ENCODE measurements at places on chromosomes 4 and X. TPM values are rescaled to one million over a fixed set of nuclear protein-coding genes. Genes with fewer than 3 reads are reported as not detected.

DNA sequence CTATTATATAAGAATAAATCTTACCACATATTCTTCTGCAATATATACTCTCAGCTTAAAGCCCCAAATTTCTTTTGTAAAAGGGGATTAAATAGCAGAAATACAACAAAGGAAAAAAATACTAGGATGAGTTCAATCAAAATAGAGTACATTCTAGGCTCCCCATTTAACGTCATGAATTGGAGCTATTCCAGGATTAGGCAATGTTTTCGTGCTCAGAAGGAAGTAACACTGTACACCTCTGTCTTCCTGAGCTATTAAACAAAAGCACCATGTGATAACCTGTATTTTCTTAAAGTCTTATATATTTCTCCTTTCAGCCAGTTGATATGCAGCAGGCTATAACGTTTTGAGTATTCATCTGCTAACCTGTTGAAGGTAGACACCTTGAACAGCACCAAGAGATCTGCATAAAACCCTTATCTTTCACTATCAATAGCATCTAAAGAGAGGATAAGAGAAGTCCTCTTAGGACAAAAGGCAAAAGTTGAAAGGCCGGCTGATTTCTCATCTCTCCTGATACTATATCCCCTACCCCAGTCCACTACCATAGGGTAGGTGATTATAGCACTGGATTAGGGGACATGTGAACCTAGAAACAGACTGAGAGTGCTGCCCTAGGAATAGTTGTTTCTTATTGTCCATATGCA lies 31.5 kb downstream of the TEC start:
- no peak for DNase-seq
- H3K36me3 ChIP-seq = no peaks in the 10 kb centered on the region
- H3K27me3 ChIP-seq = no peaks in the 10 kb centered on the region
- H3K4me1 ChIP-seq = no peaks in the 10 kb centered on the region

DNA sequence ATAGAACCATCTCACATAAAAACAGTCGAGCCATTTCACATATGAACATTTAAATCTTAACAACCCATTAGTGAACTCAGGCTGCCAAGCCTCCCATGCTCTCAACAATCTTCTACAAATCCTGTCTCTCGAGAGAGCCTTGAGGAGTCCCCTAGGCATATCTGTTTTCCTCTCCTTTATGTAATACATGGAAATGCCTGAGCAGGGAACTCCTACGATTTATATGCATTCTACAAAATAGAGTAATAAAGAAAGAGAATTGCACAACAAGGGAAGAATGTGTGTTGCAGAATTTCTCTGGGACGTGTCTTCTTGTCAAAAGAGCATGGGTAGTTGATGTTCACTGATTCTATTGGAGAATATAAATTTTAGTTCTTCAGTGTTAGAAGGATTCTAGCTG lies 101.8 kb upstream of the VCX2 start:
- no peaks in the 10 kb centered on the region for H3K4me1 ChIP-seq
- DNase-seq = no peak
- no peak overlapping the region for H3K4me3 ChIP-seq
- no peak overlapping the region for H3K27ac ChIP-seq

Gene SLC16A2
- total RNA-seq = 0.32 TPM

- peaks cover 8% of the 10 kb centered on the region for H3K27me3 ChIP-seq
- no peak overlapping the region for H3K27ac ChIP-seq
- H3K4me3 ChIP-seq = no peak overlapping the region
- H3K36me3 ChIP-seq = no peaks in the 10 kb centered on the region
These were observed 74.2 kb downstream of the RTL9 start for GRCh38 chrX:110432906-110433215.

- no peaks in the 10 kb centered on the region for H3K4me1 ChIP-seq
- no peak for DNase-seq
- H3K36me3 ChIP-seq = no peaks in the 10 kb centered on the region
These were observed 414.4 kb downstream of the AFF2 start for GRCh38 chrX:148914783-148915182.

Gene EXOC1L
- total RNA-seq = not detected

GRCh38 chr4:118120120-118120760 lies 86.0 kb downstream of the NDST3 start:
- no peak for DNase-seq
- no peaks in the 10 kb centered on the region for H3K36me3 ChIP-seq
- H3K4me1 ChIP-seq = no peaks in the 10 kb centered on the region
- H3K27ac ChIP-seq = no peak overlapping the region

DNA sequence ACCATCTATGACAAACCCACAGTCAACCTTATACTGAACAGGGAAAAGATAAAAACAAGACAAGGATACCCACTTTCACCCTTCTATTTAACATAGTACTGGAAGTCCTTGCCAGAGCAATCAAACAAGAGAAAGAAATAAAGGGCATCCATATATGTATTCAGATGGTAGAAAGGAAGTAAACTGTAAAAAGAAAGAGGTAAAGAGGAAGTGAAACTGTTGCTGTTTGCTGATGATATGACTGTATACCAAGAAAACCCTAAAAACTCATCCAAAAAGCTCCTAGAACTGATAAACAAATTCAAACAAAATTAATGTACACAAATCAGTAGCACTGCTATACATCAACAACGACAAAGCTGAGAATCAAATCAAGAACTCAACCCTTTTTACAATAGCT lies 538.7 kb upstream of the PABPC4L start:
- H3K36me3 ChIP-seq = no peaks in the 10 kb centered on the region
- H3K27me3 ChIP-seq = no peaks in the 10 kb centered on the region
- no peaks in the 10 kb centered on the region for H3K4me1 ChIP-seq
- DNase-seq = no peak
- no peak overlapping the region for H3K4me3 ChIP-seq

Gene MAML3
- 3.1 TPM for total RNA-seq
